ENCODE measurements at places on chromosomes 11 and 22.
A peak's percentile ranks its signal among the peaks of the same experiment; 100 is the strongest.

DNA sequence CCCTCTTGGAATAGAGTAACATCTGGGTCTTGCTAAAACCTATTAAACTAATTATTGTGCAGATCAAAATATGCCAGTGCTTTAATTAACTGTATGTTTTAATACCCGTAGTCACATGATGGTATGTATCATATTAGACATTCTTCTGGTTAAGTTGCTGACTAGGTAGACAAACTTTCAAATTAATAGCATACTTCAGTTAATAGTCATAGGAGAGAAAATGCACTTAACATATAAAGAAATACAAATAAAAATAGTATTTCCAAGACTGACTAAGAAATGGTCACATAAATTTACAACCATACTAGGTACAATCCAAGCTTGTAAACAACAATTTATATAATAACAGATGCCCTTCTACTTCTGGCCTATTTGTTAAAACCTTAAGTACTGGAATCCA, 7.6 kb upstream of the EXPH5 start:
- no peak for DNase-seq

- DNase-seq, result peak; percentile 72
These were observed 5.5 kb upstream of the PGM2L1 start for GRCh38 chr11:74403607-74404321.

GRCh38 chr11:118673361-118674081, 5.9 kb downstream of the TREH start:
- no peak for DNase-seq

- no peak for DNase-seq
These were observed 130.5 kb upstream of the C11orf58 start for GRCh38 chr11:16607675-16608644.

GRCh38 chr11:2301631-2302305, at the start of the genes C11orf21 and TSPAN32:
Gene C11orf21, minus strand, starts transcription at chr11:2301918. Its CDS starts 110 bp downstream, at chr11:2301808.
Gene TSPAN32, plus strand, starts transcription at chr11:2302013. Its CDS starts 137 bp downstream, at chr11:2302150.
- DNase-seq, result peak; percentile 81

GRCh38 chr11:15867871-15868270, 488.5 kb downstream of the SOX6 start:
- DNase-seq, result no peak

DNA sequence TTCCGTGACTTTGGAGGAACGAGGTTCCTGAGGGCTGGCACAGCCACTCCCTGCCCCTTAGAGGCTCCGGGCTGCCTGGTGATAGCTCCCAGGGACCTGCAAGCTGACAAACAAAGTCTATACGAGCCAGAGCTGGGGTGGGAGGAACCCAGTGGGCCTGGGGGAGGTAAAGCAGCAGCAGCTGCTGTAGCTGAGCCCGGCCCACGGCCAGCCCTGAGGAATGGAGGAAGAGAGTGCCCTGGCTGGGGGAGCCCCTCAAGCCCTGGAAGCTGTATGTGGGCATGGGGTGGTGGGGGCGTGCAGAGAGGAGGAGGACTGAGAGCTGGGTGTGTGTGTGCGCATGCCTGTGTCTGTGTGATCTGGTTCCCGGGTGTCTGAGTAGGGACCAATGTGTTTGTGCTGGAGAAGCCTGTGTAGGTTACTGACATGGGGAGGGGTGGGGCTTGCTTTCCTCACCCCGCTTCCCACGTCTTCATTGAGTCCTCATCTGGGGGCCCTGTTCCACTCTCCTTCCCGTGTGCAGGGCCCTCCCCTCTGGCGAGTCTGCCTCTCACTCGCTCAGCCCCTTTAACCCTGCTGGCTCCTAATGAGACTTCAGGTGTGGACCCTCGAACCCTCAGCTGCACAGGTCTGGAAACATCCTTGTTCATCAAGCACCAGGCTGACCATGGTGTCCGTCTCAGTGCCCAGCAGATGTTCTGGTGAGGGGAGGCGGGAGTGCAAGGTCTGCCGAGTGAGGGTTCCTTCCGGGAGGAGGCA, 10.8 kb downstream of the ST3GAL4 start:
- no peak for DNase-seq

- no peak for DNase-seq
These were observed 1.8 kb upstream of the LRRC75B start for GRCh38 chr22:24594569-24595120.

DNA sequence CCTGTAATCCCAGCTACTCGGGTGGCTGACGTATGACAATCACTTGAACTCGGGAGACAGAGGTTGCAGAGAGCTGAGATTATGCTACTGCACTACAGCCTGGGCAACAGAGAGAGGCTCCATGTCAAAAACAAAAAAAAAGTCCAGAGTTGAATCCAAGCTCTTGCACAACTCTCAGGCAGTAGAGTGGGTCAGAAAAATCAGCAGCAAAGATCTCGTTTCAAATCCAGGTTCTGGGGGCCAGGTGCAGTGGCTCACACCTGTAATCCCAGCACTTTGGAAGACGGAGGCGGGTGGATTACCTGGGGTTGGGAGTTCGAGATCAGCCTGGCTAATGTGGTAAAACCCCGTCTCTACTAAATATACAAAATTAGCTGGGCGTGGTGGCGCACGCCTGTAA, 24.9 kb downstream of the CLPB start:
- DNase-seq, result no peak

GRCh38 chr11:57277845-57278720, 41.0 kb upstream of the APLNR start:
- DNase-seq, result peak; percentile 85

Measured in suppressor macrophage (primary cell).